CD8-positive, alpha-beta memory T cell (primary cell): ENCODE measurements at places on chromosomes 16 and 17.

GRCh38 chr17:82015311-82015971, 7.2 kb downstream of the CENPX start:
- DNase-seq: no peak

DNA sequence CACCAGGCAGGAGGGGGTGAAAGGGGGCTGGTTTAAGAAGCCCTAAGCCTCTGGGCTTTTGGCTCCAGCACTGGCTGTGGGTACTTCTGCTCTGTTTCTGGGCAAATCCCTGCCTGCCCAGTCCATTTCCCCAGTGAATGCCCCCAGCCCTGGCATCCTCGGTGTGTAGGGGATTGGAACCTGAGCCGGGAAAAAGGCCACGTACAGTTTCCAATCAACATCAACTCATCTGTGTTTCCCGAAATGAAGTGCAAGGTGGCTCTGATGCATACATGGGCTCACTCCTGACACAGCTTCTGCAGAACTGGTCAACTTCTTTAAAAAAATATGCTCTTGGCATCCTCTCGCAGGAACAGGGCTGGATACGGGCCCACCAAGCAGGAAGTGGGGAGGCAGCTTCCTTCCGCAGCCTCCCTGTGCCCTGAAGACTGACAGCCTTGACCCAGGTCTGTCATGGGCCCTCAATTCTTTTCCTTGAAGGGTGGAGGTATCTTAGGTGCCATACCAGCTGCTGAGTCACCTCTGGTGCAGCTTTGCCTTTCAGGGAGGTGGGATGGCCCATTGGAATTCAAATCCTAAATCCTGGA, 73.3 kb downstream of the N4BP1 start:
- no peak for DNase-seq

DNA sequence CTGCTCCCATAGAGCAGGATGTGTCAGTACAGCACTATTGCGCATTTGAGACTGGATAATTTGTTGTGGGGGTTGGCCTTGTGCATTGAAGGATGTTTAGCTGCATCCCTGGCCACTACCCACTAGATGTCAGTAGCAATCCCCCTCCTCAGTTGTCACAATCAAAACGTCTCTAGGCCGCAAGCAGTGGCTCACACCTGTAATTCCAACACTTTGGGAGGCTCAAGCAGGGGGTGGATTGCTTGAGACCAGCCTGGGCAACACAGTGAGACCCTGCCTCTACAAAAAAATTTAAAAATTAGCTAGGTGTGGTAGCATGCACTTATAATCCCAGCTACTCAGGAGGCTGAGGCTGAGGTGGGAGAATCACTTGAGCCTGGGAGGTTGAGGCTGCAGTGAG, 48.4 kb downstream of the CENPV start:
- DNase-seq: no peak

GRCh38 chr16:74304164-74304834, 7.7 kb downstream of the PSMD7 start:
- DNase-seq: no peak

GRCh38 chr16:17770104-17770503, 299.3 kb upstream of the XYLT1 start:
- no peak for DNase-seq

DNA sequence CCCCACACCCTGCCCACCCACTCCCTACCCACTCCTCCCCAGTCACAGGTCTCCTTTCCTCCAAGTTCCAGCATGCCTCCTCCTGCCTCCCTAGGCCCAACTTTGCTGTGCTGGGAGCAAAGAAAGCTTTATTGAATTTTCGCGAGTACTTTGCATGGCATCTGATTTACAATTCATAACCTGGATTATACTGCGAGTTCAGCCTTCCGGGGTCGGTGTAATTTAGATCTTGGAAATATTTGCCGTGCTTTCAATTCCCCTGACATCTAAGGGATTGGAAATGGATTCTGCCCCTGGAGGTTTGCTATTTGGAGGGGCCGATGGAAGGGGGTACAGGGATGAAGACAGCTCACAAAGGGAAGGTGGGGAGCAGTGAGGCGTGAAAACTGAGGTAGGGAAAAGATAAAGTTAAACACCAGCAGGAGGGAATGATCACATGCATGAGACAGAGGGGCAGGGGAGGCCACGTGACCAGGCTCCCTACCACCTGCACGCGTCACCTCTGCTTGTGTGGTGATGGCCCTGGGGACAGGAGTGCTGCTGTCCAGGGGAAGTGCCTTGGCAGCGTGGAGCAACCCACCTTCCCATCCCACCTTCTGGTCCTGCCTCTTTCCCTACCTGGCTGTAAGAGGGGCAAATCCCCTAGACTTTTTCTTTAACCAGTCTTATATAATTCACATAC, 132.3 kb upstream of the RPL38 start:
- DNase-seq: no peak

DNA sequence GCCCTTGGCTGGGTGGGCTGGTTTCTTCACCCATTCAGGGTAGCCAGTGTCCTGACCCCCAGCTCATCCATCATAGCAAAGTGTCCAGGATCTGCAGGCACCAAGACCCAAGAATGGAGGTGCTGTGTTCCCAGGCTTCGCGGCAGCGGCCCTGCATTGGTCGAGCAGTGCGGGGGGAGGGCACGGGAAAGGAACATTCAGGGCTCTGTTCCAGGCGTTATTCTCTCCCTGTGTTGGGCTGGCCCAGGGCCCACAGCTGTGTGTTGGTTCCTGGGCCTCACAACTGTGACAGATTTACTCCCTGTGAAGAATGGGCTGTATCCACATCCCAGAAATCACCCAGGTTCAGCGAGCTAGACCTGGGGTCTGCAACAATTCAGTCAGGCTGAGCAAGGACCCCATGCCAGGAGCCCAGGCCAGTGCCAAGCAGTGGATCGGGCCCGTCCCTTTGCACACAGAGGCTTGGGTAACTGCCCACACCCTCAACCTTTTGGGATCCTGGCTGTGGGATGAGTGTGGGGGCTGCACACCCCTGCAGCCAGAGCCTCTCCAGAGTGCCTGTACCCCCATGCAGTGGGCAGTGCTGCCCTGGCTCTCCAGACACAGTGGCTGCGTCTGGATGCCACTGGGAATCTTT, 10.0 kb downstream of the GPT2 start:
- no peak for DNase-seq

DNA sequence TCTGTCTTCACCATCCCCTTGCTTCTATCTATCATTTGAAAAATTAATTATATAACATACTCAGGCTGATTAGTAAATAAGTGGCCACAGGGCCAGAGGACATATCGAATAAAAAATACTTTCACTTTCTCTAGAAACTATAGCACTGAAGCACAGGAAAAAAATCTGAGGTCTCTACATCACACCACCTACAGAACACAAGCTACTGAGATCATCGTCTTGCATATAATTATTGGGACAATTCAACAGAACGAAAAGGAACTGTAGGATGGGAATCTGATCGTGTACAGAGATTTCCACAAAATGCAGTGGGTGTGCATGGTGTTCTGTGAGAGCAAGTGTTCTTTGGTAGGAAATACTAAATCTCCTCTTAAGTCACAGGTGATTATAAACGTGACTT, 289.6 kb upstream of the ERCC4 start:
- no peak for DNase-seq

DNA sequence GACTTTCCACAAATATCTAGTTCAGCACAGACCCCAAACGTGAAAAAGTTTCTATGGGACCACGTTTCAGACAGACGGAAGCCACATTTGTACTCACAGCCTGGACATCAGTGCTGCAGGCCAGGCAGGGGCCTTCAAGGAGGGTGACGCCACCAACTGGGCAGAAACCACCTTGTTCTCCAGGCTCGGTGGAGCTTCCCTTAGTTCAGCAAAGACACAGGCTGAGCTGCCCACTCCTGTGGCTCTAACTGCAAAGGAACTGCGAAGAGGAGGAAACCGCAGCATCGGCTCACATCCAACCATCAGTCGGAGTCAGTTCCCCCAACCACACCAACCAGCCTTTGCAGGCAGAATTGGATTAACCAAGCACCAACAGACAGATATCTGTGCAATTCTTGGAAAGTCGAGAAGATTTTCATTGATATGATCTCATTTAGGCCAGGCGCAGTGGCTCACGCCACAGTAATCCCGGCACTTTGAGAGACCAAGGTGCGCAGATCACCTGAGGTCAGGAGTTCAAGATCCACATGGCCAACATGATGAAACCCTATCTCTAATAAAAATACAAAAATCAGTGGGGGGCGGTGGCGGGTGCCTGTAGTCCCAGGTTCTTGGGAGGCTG, 73.3 kb upstream of the CNEP1R1 start:
- DNase-seq: no peak

DNA sequence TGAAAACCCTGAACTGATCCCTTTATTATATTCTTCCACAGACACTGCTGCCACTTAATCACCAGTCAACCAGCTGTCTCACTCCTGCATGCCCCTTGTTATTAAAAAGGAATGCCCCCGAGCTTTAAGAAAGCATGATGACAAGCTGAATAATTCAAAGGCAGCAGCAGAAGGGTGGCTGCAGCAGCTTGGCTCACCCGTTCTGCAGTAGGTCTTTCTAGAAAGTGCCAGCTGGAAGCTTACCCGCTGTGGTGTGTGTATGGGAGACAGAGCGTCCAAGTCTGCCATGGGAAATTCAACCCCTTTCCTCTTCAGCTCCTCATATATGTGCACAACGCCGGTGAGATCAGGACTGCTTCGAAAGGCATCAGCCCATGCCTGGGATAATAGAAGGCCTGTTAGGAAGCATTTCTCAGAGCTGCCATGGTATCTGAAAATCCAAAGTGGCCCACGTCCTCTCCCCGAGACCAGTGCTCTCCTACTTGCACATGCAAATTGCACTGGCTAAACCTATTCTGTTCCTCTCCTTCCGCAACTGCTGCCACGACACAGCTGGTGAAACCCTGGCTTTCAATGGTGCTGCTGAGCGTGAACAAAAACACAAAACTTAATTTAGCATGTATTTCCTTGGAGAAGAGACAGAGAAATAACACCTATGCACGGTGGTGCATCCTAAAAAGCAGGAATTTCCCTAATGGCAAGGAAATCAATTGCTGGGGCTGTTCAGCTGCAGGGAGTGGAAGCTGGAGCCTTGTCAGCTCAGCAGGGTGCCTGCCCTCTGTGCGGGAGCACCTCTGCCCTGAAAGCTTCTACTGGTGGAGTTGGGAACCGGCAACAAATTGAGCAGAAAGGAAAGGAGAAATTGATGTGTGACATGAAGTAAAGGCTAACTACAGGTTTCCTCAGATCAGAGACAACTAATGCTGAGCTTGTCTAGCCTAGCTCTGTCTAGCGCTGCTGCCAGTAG, 47.9 kb upstream of the SREBF1 start:
- no peak for DNase-seq

GRCh38 chr17:73503560-73503959, 140.7 kb downstream of the SDK2 start:
- DNase-seq: no peak

DNA sequence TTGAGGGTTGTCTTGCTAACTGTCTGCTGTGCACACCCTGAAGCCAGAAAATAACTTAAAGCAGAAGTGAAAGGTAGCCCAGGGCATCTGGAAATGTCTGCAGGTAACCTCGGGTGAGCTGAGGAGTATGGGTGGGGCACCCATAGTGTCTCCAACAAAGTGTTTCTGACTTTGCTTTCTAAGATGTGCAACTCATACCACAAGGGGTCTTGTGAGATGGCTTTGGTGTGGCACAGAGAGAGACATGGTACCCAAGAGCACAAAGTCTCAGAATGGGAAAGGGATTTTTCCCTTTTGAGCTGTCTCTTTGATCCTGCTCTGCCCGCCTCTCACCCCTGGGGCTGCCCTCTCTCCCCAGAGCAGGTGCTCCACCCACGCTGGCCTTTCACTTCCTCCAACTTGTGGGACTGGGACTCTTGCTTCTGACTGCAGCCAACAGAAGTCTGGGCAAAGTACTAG, 6.9 kb downstream of the CHD9 start:
- no peak for DNase-seq

DNA sequence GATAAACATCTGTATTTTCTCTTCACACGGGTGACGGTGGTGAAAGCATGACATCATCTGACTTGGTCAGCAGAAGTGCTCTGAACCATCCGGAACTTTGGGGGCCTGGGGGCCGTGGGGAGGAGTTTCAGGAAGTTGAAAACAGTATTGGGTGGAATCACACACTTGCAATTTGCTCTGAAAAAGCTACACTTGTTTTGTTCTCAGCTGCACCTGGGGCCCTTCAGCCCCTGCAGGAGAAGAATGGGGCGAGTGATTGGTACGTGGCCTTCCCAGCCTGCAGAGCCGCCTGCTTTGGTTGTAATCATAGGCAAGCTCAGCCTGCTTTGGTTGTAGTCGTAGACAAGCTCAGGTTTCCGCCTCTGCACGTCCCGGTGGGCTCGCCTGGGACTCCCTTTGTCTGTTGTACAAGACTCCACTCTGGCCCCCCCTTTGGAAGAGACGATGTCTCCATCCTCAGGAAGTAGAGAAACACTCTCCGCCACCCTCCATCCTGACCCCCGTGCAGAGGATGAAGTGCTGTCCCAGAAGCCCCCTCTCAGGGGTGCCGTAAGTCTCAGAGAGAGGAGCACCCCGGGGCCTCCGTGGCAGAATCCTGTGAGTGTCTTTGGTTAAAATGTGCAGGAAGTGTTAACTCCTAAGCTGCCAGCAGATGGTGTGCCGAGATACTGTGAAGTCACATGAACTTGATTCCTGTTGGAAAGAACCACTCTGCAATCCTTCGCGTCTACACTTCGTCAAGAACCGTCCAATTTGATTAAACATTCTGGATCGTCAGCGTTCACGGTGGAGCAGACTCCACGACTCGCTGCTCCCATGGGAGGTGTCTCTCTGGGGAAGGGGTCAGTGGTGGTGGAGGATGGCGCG, 5.4 kb downstream of the BANP start:
- DNase-seq: peak; percentile 83

DNA sequence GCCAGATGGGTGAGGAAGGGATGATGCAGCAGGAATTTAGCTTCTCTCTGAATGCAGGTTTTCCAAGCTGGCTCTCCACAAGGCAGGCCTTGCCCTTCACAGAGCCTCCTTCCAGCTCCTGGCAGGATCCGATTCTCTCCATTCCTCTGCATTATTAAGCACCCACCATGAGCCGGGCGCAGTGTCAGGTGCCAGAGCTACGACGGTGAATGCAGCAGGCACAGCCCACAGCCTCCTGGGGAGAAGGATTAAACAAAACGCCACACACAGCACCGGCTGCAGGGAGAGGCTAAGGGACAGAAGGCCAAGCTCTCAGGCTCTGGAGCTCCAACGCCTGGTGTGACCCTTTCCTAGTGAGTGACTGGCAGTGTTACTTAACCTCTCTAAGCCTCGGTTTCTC, 7.1 kb upstream of the MT2A start:
- DNase-seq: no peak

DNA sequence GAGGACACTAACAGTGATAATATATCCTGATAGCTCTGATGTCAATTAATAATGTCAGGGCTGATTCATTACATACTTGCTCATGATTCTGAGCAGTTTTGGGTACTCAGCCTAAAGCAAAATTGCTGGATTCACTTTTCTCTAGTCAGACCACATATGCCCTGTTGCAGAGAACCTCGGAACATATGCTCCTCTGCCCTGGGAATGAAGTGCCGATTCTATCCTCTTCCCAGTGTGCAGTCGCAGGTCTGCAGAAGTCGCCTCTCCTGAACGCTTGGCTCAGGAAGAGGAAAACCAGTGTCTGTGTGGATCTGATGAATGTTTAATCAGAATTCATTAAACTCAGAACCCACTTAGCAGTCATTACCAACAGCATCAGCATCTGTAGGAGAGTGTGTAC, 34.5 kb downstream of the ABCC12 start:
- DNase-seq: no peak
